ENCODE measurements at places on chromosomes 1 and 21.

DNA sequence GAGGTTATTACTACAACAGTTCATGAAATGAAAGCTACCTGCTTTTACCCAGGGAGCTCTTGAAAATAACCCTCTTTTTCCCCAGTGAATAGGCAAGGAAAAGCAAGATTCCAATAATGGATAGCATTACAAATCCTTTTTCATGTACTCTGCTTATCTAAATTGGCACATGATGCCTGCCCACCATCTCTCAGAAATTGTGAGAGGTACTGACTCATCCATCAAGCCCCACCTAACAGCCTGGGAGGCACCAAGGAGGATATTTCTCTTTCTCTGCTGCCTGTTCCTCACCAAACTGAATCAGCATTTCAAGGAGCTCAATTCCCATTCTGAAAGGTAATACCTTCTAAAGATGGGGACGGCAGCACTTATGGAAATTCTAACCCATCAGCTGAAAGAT lies 34.4 kb downstream of the PALMD start:
- DNase-seq: no peak

DNA sequence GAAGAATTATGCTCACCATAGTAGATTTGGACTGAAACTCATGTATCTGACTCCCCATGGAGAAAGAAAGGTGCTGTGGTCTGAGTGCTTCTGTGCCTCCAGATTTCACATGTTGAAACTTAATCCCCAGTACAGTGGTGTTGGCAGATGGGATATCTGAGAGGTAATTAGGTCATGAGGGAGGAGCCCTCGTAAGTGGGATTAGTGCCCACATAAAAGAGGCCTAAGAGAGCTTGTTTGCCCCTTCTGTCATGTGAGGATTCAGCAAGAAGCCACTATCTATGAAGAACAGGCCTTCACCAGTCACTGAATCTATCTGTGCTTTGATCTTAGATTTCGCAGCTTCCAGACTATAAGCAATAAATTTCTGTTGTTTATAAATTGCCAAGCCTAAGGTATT lies 150.1 kb downstream of the PLPP3 start:
- no peak for DNase-seq

- DNase-seq: no peak
Measured at GRCh38 chr1:211355873-211356272, 29.2 kb downstream of the TRAF5 start.

GRCh38 chr21:28325618-28326017 lies 667.1 kb downstream of the LTN1 start:
- no peak for DNase-seq

DNA sequence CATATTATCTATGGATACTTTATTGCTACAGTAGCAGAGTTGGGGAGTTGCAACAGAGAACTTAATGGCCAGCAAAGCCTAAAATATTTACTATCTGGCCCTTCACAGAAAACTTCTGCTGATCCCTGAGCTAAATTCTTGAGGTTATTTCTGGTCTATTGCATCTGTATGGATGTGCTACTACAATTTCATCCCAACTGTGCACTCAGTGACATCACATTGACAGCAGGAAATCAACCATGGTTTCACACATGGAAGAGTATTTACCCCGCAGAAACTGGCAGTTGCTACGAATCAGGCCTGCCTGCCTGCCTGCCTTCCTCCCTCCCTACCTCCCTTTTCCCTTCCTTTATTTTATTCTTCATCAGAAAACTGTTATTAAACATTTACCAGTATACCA lies 12.1 kb downstream of the CLCA2 start:
- no peak for DNase-seq
